ENCODE measurements at places on chromosomes 4 and X. TPM values are rescaled to one million over a fixed set of nuclear protein-coding genes. Genes with fewer than 3 reads are reported as not detected.

GALNTL6 gene
- not detected for total RNA-seq

DMP1 gene
- total RNA-seq: not detected

C4orf46 gene
- total RNA-seq: 9.6 TPM

ARL9 gene
- total RNA-seq: not detected

WFS1 gene
- 39.7 TPM for total RNA-seq

LUZP4 gene
- total RNA-seq: not detected

ATG4A gene
- 14.1 TPM for total RNA-seq
